ENCODE measurements at places on chromosomes 6 and 20.

DNA sequence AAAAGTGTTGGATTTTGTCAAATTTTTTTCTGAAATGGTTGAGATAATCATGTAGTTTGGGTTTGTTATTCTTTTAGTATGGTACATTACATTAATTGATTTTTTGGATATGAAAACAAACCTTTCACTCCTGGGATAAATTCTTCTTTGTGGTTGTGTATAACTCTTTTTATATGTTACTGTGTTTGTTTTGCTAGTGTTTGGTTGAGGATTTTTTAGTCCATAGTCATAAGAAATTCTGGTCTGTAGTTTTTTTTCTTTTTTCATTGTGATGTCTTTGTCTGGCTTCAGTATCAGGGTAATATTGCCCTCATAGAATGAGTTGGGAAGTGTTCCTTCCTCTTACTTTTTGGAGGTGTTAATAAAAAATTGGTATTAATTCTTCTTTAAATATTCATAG, 122.2 kb upstream of the ATXN1 start:
- DNase-seq = no peak

DNA sequence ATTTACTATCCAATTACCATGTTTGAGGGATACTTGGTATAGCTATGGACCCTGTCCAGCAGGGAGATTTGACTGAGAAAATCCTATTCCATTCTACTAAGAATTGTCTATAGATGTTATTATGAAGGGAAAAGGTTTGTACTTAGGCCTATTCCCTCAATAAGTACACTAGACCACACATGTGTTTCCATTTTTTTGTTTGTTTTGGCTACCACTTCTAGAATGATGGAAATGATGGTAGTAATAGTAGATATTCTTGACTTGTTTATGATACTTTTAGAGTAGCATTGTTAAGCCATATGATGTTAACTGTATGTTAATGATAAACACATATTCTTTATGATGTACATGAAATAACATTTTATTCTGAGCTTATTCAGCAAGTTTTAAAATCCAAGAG, 144.8 kb downstream of the OGFRL1 start:
- DNase-seq = no peak

- no peak for DNase-seq
Observed at GRCh38 chr6:52494298-52495072, 74.3 kb downstream of the EFHC1 start.

DNA sequence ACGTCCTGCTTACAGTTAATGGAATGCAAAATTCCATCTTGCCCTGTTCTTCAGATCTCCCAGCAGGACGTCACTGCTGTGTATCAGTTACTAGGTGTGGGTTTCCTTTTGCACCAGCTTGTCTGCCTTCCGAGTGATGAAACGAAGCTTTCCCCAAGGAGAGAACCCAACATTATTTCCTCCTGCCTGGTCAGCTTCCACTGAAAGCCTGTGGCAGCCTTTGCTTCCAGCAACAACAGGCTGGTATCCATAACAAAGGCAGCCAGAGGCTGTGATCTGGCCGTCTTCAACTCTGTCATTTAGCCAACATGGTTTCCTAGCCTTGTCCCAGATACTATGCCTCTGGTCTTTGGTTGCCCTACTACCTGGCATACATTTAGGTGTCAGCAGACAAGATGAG, 78.9 kb upstream of the HEY2 start:
- DNase-seq = no peak

- no peak for DNase-seq
Observed at GRCh38 chr20:47985092-47985850, 200.0 kb upstream of the SULF2 start.

- no peak for DNase-seq
Observed at GRCh38 chr20:60583741-60584140, 625.5 kb downstream of the CDH26 start.

- DNase-seq = no peak
Observed at GRCh38 chr6:143015300-143015706, 45.4 kb upstream of the AIG1 start.
